ENCODE measurements at places on chromosomes 7 and 10.

DNA sequence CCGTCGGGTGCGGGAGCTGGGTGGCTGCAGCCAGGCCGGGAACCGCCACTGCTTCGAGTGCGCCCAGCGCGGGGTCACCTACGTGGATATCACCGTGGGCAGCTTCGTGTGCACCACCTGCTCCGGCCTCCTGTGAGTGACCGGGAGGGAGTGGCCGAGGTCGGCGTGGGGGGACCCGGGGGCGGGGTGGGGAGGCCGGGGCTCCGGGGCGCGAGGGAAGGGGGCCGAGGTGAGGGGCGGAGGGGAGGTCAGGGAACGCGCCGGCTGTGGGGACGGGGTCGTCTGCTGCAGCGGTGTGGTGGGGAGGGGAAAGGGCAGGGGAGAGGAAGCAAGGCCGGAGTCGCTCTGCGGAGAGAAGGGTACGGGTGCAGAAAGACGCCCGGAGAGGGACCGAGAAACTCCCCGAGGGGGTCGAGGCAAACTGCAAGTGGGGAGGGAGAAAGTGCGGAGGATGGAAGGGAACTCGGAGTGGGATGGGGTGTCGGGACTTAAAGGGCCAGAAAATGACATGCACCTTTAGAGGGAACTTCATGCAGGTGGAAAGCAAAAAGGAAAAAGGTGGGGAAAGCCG lies 518 bp downstream of the AGFG2 start:
- DNase-seq, result no peak

GRCh38 chr7:75756206-75756990 lies 15.6 kb downstream of the CCL26 start:
- no peak for DNase-seq

DNA sequence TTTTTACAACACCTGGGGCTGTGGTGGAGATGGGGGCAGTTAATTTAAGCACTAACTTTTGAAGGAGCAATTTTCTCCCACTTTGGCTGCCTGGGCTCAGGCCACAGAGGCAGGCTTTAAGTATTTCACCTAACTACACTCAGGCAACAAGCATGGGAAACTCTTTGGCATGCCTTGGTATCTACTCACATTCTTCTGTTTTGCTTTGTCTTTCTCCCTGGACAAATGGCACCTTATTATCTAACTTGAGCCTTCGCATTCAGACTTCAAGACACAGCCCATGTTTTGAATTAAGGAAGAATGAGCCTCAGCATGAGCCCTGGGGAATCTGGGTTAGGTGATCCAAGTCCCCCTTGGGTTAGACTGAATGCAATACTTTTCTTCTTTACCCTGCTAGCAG lies 31.8 kb upstream of the BMPER start:
- DNase-seq, result peak; percentile 21

GRCh38 chr7:128774921-128775320 lies 673 bp downstream of the OPN1SW start:
- no peak for DNase-seq

- DNase-seq, result no peak
Observed at GRCh38 chr10:61390851-61391250, 62.3 kb downstream of the TMEM26 start.

DNA sequence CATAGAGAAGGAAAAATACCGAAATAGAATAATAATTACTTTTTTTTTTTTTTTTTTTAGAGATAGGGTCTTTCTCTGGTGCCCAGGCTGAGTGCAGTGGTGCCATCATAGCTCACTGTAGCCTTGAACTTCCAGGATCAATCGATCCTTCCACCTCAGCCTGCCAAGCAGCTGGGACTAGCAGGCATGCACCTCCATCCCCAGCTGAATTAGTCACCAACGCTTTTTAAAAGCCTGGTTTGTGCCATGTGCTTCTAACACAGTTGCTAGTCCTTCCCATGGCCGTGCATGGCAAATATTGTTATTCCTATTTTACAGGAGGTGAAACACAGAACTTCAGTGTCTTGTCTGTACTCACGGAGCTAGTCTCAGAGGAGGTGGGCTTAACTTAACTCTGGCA lies 23.2 kb downstream of the LYZL2 start:
- no peak for DNase-seq

DNA sequence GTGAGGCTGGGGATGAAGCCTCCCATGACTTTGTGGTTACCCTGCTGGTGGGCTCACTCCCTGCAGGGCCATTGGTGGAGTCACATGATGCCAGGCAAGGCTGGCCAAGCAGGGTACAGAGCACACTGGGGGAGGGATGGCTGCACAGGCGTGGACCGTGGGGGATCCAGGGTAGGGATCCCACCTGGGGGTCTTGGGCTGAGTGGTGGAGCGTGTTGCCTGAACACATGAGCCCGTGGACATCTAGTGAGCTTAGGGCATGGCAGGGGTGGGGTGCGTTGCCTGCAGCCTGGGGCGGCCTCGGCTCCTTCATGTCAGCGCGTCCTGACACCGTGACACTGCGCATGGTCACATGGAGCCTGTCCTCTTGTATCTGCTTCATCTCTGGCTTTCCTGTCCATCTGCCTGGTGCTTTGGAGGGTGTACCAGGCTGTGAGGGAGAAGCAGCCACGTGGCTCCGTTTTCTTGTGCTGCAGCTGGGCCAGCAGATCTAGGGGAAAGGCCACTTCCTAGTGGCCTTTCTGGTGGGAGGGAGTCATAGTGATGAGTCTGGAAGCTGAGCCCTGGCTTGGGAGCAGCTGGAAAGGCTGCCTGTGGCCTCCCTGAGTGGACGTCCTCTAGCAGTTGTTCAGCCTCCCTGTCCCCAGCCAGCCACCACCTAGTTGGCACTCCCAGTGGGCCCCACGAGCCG lies 96.2 kb downstream of the LHPP start:
- no peak for DNase-seq

DNA sequence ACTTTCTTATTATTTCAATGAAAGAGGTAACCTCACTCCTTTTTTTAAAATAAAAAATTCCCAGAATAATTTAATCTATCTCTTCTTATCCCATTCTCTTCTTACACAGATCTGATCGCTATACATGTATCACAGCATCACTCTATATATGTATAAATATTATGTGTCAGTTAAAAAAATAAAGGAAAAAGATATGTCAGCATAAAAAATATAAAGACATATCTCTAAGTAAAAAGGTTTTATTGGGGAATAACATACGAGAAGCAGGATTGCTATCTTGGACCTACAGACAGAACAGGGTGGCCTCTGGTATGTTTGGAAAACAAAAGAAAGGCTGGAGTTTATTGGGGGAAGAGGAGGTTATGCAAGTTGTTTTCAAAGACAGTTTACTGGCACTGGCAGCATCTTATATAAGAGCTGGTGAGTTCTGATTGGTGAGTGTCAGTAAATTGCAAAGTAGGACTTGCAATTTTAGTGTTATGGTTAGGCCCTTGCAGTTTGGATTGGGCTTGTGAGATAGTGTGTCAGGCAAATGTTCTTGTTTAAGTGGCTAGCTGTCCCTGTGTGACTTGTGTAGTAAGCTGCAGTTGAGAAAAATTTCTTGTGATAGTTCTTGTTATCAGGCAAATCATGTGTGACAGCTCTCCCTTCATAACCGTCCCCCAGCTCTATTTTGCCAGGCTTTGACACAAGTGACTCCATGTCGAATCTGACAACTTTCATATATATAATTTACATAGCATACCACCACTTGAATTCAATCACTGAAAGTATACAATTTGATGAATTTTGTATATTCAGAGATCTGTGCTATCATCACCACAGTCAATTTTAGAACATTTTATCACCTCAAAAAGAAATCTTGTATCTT lies 118.2 kb downstream of the HBP1 start:
- DNase-seq, result no peak

GRCh38 chr7:68978710-68979109 lies 619.6 kb upstream of the AUTS2 start:
- DNase-seq, result no peak

DNA sequence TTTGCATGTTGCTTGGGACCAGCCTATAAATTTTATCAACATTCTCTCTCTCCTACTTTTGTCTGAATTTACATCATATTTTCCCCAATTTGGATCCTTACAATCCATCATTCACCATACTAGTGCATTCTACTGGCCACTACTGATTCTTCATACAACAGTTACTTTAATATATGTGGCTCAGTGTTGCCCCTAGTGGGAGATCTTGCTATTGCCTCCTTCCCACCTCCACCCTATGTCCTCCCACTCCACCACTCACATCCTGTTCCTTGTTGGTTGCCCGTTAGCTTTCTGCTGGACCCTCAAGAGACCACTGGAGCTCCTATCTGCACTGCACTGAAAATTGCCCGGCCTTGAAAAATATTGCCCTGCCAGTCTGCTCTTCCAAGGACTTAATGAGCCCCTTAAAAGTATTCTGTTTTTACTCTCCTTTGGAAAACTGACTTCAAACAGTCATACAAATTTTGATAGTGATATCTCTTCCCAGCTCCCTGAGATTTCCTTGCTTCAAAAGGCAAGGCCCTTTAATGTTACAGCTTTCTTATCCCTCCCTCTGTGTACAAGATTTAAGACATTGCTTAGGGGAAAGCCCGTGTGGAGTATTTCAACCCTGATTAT lies 243.2 kb upstream of the TMEM229A start:
- DNase-seq, result peak; percentile 51

DNA sequence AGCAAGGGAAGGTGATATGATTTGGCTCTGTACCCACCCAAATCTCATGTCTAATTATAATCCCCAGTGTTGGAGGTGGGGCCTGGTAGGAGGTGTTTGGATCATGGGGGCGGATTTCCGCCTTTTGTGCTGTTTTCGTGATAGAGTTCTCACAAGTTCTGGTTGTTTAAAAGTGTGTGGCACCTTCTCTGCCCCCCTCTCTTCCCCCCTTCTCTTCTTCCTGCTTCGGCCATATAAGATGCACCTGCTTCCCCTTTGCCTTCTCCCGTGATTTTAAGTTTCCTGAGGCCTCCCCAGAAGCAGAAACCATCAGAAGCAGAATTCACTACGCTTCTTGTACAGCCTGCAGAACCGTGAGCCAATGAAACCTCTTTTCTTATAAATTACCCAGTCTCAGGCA lies 21.1 kb downstream of the BTRC start:
- DNase-seq, result no peak

GRCh38 chr7:13742811-13743210 lies 246.7 kb downstream of the ETV1 start:
- DNase-seq, result peak; percentile 69

DNA sequence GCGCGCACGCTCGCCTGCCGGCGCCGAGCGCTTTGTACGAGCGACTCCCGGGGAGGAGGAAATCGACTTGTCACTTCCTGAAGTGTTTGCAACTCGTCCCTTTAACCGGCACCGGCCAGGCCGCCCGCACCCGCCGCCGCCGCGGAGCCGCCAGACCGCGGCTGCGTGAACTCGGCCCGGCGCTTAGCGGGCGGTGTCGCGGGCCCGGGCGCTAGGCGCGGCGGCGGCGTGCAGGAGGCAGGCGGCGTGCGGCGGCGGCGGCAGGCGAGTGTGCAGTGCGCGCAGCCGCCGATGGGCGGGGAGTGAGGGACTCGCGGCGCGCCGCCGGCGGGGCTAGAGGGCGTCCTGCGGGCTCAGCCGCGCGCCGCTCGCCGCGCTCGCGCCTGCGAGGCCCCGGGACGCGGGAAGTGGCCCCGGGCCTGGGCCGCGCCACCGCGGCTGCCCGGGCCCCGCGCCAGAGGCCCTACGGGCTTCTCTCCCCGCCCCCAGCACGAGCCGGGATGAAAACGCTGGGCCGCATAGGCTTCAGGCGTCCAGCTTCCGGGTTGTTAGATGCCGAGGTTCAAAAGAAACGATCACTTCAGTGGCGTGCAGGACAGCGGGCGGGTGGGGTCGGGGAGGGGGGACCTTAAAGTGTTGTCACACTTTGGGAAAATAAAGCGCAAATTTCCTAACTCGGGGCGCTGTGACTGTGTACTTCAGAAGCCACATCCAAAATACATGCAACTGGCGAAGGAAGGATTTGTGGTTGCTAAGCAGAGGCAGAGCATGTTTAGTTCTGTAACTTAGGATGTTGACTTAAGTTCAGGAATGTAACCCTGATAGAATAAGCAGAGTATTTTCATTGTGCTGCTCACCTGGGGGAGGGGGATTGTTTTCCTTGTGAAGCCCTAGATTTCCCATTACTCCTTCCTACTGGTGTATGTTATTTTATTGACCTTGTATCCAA lies at the start of gene FAM53B:
Gene FAM53B, minus strand, starts transcription at position 277 of the 949 bp plus-strand sequence. CDS start 37,665 bp downstream, outside the sequence.
- peak; percentile 83 for DNase-seq

- DNase-seq, result no peak
Observed at GRCh38 chr7:46208635-46209525, 287.8 kb upstream of the IGFBP3 start.

- DNase-seq, result peak; percentile 64
Observed at GRCh38 chr10:13978533-13979115, 352.1 kb downstream of the FRMD4A start.

DNA sequence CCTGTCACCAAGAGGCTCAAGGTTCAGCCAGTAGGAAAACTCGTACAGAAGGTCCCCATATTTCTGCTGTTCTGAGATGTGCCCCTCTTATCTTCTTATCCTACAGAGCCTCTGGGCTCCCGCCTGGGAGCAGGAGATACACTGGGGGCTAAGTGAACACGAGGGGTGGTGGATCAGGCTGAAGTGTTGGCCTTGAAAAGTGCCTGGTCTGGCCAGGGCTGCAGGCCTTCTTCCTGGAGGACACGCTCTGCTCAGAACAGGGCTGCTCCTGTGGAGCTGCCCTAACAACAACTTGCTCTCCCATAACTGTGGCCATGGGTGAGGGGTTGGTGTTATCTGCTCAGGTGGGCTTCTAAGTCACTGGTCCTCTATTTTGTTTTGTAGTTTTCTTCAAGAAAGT lies 33.7 kb downstream of the C10orf120 start:
- DNase-seq, result no peak

DNA sequence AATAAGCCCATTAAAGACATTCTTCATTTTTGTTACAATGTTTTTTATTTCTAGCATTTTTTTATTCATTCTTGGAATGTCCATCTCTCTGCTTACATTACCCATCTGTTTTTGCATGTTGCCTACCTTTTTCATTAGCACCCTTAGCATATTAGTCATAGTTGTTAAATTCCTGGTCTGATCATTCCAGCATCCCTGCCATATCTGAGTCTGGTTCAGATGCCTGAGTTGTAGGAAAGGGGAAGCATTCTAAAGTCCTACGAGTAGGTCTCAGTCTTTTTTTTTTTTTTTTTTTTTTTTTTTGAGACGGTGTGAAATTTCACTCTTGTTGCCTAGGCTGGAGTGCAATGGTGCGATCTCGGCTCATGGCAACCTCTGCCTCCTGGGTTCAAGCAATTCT lies 19.7 kb upstream of the NRF1 start:
- no peak for DNase-seq

DNA sequence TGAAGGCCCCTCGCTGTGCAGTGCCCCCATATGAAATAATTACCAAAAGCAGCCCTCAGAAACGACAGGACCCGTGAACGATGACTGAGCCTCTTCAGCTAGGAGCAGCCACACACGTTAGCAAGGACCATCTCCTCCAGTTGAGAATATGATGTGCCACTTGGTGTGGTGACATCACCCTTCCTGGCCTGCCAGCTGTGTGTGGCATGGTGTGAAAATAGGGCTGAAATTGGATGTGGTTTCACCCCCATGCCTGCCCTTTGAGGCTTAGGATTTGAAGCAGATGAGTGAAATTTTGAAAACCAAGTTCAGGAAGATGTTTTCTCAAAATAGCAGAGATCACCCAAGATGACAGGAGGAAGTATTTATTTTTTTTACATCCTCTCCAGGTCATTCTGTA lies 49.1 kb upstream of the BTBD16 start:
- DNase-seq, result no peak

- no peak for DNase-seq
Observed at GRCh38 chr10:125857185-125857760, 23.8 kb downstream of the DHX32 start.

GRCh38 chr7:135790371-135790977 lies 41.9 kb upstream of the FAM180A start:
- no peak for DNase-seq
